ENCODE measurements at places on chromosomes 5 and 9.

DNA sequence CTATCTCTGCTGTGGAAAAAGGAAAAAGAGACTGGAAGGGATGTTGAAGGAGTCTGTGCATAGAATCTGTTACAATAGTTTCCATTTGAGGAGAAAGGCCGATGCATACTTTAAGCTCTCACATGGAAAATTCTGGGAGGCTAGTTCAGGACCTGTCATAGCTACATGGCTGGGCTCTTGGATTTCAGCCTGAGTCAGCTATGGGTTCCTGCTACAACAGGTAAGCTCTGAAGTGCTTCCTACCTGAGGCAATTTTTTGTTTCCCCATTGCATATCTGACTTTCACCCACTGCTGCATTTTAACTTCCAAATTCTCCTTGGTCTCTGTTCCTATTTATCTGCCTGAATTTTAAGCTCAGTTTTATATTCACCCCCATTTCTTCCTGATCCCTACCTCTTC, 310.7 kb downstream of the RAB3C start:
- DNase-seq = no peak

- no peak for DNase-seq
These were observed 362.8 kb downstream of the ISL1 start for GRCh38 chr5:51746023-51746422.

DNA sequence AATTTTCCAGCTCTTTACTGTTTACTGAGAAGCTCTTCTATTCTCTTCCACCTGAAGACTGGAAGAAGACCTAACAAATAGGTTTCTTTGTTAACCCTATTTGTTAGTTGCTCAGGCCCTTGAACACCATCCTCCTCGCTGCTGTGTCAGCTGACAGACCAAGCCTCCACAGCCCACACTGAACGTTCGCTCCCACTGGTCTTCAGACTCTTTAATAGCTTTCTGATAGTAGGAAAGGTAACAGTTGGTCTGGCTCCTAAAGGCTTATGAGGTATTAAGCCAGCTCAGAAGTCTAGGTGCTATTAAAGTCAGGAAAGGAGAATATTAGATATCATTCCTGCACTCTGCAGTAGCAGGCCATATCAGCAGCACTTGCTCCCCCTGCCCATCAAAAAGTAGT, 23.3 kb upstream of the F2R start:
- DNase-seq = no peak

DNA sequence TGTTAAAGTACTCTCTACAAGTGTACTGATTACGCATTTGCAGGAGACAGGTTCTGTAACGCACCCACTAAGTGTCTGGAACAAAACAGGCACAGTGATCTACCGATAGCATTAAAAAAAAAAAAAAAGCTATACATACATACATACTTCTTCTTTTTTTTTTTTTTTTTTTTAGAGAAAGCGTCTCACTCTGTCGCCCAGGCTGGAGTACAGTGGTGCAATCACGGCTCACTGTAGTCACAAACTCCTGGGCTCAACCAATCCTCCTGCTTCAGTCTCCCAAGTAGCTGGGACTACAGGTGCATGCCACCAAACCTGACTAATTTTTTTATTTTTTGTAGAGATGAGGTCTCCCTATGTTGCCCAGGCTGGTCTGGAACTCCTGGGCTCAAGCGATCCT, 7.6 kb downstream of the KIF24 start:
- DNase-seq = no peak

DNA sequence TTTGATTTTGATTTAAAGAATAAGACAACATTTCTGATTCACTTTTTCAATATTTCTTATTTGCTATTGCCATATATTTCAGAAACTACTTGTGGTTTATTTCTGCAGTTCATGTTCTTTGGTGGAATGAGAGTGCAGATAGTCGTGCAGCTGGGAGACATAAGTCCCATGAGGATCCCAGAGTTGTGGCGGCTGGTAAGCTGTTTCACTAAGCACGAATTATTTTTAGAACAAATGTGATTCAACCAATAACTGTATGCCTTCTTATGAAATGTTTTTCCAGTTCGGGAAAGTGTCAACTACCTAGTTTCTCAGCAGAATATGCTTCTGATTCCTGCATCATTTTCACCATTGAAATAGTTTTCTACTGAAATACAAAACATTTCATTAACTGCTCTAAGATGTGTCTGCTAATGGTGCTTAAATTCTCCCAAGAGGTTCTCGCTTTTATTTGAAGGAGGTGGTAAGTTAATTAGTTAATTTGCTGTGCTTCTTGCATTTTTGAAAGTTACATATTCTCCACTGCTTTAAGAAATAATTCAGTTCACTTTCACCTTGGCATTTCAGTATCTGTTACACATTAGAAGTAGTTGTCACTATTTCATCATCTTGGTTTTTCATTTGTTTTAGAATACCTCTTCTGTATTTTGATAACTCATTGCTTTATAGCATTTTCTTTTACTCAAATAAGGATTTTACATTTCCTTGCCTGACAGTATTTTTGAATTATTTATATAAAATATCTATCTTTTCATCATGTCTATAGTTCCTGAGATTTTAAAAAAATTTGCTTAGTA, 9.0 kb downstream of the NIPSNAP3B start:
- no peak for DNase-seq

DNA sequence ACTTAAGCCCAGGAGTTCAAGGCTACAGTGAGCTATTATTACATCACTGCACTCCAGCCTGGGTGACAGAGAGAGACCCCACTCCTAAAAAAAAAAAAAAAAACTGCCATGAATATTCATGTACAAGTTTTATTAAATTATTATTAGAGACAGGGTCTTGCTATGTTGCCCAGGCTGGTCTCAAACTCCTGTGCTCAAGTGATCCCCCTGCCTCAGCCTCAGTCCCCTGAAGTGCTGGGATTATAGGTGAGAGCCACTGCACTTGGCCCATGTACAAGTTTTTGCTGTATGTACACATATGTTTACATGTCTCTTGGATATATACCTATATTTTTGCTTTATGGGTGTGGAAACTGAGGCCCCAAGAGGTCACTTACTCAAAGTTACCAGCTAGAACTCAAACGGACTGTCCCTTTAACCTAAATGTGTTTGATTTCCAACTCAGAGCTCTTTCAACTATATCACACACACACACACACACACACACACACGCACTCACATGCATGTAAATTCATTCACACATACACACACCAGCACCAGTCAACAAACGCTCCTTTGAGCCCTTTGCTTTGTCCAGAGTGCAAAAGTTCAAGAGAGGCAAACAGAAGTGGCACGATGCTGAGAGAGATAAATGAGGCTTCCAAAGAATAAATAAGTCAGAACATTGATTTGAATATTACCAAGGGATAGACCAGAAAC, 42.3 kb upstream of the STRBP start:
- DNase-seq = no peak

DNA sequence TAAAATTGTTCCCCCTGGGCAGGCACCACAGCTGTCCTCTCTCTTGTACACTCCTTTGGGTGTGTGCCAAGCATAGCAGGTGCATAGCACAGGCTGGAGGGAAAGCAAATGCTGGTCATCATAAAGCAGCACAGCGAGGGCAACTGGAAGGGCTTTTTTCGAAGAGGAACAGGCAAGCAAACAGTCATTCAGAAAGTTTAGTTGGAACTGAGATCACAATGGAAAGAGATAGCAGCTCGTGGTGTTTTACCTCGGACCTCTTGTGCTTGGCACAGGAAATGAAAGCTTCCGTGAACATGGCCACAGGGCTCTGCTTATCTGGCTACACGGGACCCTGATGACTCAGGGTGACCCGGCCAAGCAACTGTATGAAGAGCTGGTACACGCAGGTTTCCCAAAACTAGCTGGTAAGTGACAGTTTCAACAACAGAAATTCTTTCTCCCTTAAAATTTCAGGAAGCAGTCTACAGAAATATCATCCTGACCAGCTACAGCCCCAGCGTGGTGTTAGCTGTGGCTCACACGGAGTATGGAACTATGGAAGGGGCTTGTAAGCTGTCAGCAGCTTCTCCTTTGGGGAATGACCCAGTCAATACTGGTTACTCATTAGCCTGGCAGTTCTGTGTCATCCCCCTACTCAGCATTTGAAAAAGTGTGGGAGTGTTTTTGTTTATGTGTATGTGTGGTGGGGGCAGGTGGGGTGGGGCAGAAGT, 48.1 kb downstream of the POC5 start:
- no peak for DNase-seq

DNA sequence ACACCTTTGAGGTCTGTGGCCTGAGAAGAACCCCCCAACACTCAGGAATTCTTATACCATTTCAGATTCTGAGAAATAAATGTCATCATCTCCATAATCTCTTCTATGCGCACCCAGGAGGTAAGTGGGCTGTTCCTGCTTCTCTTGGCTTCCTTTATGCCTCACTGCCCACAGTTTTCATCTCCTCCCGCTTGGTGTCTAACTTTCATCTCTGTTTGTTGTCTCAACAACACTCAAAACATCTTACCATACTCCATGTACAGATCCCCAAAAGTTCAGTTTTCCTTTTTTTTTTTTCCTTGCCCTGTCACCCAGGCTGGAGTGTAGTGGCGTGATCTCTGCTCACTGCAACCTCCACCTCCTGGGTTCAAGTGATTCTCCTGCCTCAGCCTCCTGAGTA, 170.2 kb upstream of the FREM1 start:
- no peak for DNase-seq

DNA sequence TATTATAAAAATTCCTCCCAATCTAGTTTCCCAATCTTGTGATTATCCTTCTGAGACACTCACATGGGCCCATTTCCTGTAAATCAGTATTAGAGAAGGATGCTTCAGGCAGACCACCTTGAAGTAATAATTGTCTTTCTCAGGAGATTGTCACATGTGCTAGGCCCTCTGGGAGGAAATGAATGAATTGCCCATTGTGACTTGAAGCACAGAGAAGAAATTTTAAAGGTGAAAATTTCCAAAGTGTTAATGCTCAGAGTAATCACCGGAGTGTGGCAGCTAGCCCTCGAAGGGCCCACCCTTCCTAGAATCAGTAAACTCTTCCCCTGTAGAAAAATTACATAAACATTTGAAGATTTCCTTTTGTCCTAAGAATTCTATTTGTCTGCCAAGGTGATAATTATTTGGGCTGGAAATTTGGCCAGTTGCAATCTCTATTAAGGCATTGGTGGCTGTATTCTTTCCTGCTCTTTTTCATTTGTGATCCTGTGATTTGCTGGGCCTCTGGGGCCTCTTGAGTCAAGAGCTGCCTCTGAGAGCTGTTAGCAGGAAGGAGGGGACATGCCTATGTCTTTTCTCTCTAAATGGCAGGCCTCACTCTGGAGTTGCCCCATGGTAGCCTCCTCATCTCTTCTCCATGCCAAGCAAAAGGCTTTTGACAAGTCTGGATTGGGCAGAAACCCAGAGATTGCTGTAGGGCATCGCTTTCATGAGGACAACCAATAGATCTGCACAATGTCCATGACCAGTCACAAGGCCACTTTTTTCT, 371.5 kb upstream of the ACTBL2 start:
- no peak for DNase-seq

- DNase-seq = no peak
These were observed 6.1 kb downstream of the S100Z start for GRCh38 chr5:76855961-76856360.

DNA sequence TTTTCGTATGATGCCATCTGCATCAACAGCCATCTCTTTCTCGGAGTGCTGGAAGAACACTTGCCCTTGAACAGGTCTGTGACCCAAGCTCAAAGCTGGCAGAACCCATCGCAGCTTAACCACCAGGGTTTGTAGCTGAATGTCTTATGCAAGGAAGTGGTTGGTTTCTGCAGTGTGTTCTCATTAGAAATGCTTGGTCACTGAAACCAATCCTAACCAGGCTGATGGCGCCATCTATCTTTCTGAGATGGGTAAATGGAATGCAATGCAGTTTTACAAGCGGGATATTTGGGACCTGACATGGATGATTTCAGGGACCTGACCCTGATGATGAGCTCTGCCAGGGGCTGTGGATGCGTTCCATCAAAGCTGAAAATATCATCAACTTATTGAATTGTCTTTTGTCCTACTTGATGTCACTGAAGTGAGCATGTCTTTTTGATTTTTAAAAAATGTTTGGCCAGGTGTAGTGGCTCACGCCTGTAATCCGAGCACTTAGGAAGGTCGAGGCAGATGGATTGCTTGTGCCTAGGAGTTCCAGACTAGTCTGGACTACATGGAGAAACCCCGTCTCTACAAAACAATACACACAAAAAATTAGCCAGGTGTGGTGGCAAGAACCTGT, 28.7 kb downstream of the DMRT3 start:
- DNase-seq = no peak

DNA sequence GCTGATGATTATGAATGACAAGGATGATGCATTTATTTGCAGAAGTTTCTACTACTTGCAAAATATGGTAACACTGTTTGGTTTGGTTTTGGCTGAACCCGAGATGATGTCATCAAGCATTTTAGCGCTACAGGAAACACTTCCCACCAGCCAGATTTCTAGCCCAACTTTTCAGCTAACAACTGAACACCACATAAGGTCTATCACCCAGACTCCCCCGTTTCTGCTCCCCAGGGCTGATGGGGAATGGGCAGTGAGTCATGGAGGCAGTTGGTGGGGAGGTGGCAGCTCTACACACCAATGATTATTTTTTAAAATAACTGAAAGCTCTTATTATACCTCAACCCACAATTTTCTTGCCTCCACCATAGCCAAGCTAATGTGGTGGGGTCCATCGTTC, 302.9 kb downstream of the CEMIP2 start:
- no peak for DNase-seq

Data from progenitor cell of endocrine pancreas (in vitro differentiated cells).